ENCODE measurements at places on chromosomes 13 and 19.

- no peak for DNase-seq
These were observed 8.9 kb downstream of the TSHZ3 start for GRCh38 chr19:31340042-31341025.

DNA sequence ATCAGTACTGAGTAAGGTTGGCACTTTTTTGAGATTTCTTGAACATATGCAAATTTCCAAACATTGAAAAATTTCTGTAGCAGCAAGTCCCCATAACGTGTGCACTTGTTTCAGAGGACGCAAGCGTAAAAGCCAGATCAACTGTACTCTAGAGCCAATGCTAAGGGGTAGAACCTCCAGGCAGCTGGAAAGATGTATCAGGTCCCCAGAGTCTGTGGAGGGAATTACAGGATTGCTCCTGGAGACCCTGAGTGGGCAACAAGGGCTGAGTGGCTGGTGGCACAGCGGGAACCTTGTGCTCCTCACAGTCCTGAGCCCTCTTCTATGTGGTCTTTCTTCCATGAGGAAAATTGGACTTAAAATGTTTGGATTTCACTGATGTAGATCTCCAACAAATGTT is 53.9 kb upstream of the AMER2 start:
- DNase-seq, result no peak

DNA sequence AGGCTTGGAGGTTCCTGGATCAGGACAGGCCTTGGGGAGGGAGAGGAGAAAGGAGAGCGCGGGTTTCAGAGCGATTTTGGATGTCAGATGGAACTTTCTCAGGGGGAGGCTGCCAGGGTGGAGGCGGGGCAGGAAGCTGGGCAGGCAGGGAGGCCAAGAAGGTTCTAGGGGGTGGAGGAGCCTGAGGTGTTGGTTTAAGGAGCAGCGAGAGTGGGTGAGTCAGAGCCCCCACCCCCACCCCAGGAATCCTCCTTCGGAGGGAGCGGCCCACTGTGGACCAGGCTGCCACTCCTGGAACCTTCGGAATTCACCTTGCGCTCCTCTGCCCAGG is 15.9 kb upstream of the NOP53 start:
- DNase-seq, result no peak

DNA sequence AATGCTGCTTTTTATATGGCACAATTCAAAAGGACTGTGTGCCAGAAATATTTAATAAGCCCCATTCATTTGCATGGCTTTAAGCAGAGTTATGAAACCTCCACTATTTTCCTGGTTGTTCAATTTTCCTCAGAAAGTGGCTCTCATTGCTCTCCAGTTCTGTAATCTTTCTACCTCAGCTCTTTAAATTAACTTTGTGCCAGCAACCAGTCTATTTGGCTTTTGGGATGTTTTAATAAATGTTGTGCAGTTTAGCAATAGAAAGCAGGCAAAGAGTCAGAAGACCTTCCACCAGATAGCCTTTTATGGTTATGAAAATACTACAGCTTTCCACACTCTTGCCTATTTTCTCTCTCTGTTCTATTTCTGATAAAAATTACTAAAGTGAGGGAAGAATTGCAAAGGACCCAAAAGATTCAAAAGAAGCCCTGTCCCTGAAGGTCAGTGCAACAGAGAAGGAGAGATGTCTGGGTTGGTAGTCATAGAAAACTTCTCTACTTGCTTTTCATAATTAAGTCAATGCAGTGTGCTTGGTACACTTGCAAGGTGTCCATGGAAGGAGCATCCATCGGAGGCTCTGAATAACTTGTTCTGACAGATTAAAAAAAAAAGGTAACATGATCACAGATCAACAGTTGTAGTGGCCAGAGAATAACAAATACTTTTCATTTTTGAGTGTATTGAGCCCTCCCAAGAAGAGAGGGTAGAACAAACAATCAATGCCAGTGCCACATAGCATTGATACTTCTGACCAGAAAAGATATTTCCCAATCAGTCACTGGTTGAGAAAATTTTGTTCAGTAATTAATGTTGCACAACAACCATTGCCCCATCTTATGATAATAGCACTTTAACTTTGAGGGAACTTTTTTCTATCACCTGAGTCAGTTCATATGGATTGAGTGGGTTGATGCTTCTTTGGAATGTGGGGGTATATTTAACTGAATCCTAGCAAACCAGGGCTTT is 48.4 kb upstream of the SPRY2 start:
- DNase-seq, result no peak
